Esophagus squamous epithelium (tissue), 5 donors: ENCODE measurements at places on chromosomes 13 and 19.
A peak's percentile ranks its signal among the peaks of the same experiment; 100 is the strongest.

- DNase-seq, result no peak
Observed at GRCh38 chr13:52366291-52366690, 39.7 kb downstream of the THSD1 start.

- DNase-seq, result no peak
Observed at GRCh38 chr13:89852570-89852969, 1494.9 kb upstream of the MIR17HG start.

DNA sequence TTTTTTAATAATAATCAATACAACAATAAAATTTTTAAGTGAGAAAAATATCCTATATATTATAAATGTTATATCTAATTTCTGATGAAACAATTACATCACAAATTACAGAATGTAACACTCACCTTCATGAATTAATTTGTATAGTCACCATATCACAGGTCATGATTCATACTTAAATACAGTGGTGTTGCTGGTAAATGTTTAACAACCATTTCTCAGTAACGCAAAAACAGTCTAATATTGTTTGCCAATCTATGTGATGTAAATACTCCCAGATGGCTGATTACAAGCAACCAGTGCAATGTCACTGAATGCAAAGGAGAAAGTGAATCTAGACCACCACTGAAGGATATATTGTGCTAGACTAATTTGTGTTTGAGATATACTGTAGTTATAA, 97.5 kb downstream of the DIAPH3 start:
- no peak for DNase-seq

DNA sequence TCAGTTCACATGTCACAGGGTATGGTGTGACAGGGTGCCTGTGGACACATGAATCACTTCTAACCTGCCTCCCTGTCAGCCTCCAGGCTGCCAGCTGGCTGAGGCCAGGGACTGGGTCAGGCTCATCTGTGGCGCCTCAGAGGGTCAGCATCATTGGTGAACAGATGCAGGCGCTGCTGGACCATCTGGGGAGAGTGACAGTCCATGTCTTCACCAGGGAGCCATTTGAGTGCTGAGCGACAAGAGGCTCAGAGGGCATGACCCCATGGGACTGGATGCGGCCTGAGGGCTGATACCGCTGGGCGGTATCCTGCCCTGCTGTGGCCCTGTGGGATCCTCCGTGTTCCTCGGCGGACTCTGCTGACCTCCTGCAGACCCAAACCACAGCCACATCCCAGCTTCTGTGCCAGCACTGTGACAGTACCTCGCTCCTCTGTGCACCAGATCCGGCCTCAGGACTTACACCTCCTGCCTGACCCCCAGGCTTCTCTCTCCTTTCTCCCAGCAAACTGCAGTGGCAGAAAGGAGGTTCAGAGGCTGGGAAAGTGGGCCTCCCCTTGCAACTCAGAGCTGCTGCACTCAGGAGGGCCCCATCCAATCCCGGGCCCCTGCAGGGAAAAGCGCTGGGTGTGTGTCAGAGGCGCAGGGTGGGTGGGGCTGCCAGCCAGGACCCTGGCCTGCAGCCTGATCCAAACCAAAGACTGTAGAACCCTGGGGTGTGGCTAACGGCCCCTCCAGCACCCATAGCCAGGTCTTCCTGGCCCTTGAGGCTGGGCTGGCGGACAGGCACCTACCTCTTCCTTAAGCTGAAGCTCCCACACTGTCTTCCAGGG, 10.2 kb downstream of the ACTMAP start:
- no peak for DNase-seq

- no peak for DNase-seq
Observed at GRCh38 chr19:7927605-7928333, 1.8 kb upstream of the CTXN1 start.

GRCh38 chr13:45950386-45951000, 98.9 kb upstream of the SIAH3 start:
- no peak for DNase-seq

DNA sequence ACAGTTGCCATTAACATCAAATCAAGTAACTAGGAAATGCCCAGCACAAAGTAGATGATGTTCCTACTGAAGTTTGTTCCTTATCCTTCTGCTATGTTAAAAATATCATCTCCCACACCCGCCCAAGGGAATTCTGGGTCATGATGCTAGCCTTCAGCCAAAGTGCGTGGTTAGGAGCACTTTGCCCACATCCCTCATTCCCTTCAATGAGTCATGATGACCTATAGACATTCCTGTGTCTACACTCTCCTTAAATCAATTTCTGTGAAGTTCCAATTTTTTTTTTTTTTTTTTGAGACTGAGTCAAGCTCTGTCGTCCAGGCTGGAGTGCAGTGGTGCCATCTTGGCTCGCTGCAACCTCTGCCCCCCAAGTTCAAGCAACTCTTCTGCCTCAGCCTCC, 17.0 kb downstream of the RXFP2 start:
- DNase-seq, result no peak

- no peak for DNase-seq
Observed at GRCh38 chr13:27966641-27967202, 2.4 kb downstream of the CDX2 start.

- DNase-seq, result no peak
Observed at GRCh38 chr19:1847684-1848398, 442 bp downstream of the REXO1 start.

GRCh38 chr19:13010992-13011652, 15.8 kb downstream of the NFIX start:
- no peak for DNase-seq

- DNase-seq, result no peak
Observed at GRCh38 chr19:12825254-12826131, 8.9 kb downstream of the RTBDN start.

DNA sequence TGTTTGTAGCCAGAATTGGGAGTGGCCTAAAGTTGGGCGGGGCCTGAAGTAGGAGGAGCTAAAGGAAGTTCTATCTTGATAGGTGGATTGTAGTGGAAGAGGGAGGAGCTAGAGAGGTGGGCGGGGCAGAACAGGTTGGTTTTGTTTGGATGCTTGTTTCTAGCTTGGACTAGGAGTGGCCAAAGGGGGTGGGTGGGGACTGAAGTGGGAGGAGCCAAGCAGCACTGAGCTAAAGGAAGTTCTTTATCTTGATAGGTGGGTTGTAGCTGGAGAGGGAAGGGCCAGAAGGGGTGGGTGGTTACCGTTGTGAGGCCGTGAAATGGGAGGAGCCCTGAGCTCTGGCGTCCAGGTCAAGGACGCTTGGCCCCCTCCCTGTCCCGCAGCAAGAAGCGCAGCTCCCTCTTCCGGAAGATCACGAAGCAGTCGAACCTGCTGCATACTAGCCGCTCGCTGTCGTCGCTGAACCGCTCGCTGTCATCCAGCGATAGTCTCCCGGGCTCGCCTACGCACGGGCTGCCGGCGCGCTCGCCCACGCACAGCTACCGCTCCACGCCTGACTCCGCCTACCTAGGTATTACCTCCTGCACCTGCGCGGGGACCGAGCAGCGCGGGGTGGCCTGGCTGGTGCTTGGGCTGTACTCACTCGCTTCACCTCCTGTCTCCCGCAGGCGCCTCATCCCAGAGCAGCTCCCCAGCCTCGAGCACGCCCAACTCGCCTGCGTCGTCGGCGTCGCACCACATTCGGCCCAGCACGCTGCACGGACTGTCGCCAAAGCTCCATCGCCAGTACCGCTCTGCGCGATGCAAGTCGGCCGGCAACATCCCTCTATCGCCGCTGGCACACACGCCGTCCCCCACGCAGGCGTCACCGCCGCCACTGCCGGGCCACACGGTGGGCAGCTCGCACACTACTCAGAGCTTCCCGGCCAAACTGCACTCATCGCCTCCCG, 8.0 kb downstream of the DNASE2 start:
- DNase-seq, result no peak

- DNase-seq, result no peak
Observed at GRCh38 chr19:44943801-44944249, 1.8 kb downstream of the APOC4 start.

GRCh38 chr13:44895953-44896335, 93.3 kb downstream of the NUFIP1 start:
- no peak for DNase-seq

GRCh38 chr13:109088624-109088917, 459.2 kb downstream of the MYO16 start:
- no peak for DNase-seq

DNA sequence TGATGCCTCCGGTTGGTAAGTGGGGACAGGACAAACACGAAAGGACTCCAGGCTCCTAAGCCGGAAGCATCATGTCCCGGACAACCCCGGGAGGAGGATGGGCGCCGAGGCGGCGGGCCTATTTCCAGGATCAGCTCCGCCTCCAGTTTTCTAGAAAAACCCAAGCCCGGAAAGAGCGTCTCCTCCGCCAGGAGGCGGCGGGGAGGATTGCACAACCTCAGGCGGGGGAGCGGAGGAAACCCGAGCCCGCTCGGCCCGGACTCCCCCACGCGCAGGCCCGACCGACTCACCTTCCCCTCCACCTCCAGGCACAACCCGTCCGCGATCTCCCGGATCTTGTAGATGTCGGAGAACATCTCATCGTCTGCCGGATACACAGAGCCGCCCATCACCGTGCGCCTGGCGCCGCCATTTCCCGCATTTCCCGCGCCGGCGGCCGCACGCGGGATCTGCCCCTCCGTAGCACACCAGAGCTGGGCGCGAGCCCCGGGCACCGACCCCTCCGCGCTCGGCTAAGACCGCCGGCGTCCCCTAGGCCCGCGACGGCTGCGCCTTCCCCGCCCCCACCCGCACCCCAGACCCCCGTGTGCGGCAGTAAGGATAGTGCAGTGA, 455 bp downstream of the TPT1 start:
- DNase-seq, result peak; percentile 36

DNA sequence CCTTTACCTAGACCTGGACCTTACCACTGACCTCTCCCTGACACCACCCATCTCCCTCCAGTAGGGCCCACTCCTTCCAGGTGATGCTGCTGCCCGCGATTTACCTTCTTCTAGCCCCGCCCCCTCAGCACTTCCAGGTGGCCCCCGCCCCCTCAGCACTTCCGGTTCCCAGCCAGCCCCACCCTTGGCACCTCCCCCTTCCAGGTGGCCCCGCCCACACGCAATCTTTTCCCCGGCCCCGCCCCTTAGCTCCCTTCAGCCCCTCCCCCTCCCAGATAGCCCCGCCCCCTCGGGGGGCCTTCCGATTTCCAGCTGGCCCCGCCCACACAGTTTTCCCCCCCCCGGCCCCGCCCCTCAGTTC, 586 bp downstream of the LIG1 start:
- peak; percentile 69 for DNase-seq

DNA sequence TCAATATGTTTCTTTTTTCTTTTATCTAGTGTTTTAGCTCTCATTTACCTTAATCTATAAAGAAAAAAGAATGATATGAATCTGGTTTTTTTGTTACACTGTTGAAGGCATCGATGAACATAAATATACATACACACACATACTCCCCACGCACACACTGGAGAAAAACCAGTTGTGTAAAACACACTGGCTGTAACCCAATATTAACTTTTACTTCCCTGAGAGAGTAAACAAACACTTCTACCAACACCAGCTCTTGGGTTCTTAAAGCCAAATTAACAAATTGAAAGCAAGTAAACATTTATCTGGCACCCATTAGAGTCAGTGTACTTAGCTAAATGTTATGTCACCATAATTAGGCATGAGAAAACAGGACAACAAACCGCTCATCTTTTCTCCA, 145.7 kb downstream of the ABCC4 start:
- no peak for DNase-seq

GRCh38 chr19:44574186-44574950, 39.0 kb upstream of the IGSF23 start:
- no peak for DNase-seq

DNA sequence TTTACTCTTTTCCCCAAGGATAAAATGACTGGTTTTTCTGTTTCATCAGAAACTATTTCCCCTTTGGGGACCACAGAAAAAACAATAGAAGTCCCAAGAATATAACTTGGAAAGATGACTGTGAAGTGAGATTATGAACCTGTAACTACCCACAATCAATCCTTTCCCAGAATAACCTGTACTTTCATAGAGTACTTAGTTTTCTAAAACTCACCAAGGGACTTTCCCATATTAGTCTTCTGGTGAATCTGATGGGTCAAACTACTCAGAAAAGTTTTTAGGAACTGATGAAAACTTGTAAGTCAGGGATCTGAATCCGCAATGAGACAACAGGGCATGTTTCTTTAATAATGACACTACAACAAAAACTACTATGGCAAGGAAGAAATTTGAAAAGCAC, 62.6 kb downstream of the STK24 start:
- no peak for DNase-seq

DNA sequence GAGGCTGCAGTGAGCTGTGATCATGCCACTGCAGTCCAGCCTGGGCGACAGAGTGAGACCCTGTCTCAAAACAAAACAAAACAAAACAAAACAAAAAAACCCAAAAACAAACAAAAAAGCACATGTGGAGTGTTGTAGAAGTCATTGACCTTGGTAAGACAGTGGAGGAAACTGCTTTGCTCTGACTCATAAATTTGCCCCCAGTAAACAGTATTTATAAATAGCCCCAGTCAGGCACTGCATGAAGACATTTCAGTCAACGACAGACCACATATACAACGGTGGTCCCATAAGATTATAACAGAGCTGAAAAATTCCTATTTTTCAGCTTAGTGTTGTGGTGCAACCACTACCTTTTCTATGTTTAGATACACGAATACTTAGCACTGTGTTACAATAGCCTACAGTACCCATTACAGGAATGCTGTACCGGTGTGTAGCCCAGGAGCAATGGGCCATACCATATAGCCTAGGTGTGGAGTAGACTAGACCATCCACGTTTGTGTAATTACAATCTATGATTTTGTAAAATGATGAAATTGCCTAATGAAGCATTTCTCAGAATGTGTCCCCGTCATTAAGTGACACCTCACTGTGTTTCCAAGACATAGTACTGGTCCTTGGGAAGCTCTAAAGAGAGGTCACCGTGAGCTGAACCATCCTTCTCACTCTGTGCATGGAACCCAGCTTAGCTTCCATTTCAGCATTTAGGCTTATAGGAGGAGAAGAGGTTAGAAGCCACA, 1.1 kb downstream of the ARL11 start:
- DNase-seq, result no peak

GRCh38 chr13:93767180-93767916, 540.7 kb downstream of the GPC6 start:
- DNase-seq, result no peak

- DNase-seq, result no peak
Observed at GRCh38 chr13:98456413-98456845, 120.5 kb downstream of the STK24 start.

DNA sequence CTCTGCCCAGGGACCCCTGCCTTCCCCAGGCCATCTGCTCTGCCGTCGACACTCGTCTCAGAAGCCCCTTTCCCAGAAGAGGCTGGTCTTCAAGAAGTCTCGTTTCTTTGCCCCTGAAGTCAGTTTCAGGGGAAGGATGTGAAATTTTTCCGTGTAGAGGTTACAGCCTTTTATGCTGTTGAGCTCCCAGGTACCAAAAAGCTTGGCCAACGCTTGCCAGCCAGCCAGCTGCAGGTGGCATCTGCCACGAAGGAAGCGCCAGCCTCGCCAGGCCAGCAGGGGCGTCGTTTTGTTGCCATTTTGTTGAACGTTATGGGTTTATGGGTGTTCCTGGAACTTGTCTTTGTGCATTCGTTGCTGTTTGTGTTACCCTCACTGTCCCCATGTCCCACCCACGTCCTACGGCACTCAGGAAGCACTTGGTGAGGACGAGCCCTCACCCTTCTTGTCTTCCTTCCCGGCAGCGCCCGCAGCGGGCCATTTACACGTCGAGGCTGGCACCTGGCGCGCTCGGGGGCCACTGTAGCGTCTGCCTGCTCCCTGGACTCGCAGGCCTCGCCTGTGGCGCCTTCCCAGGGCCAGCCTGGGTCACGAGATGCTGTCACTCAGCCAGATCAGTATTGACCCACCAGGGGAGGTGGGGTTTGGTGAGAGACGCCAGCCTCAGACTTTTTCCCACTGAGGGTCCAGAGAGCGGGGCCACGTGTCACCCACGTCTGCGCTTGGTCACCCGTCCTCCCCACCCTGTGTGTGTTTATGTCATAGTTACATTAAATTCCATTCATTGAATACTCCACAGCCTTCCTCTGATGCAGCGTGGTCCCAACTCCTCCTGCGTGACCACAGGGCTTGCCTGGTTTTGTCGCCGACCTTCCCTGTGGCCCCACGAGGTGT, 37.1 kb downstream of the AP1M1 start:
- no peak for DNase-seq
